Mesothelial cell of epicardium (in vitro differentiated cells): ENCODE measurements at places on chromosomes 3 and 15. TPM values are rescaled to one million over a fixed set of nuclear protein-coding genes. Genes with fewer than 3 reads are reported as not detected.

Gene PIERCE2
- 1.4 to 2.2 TPM (median 1.6 TPM) in 3 replicates for total RNA-seq

Gene TNFSF10
- total RNA-seq: 1.2 to 2.3 TPM (median 1.7 TPM) in 3 replicates

GRCh38 chr3:139935016-139935865 lies at the start of gene CLSTN2:
TSS of gene CLSTN2 (plus strand) at chr3:139935185.
- peak; percentile 82 for DNase-seq

Gene SH2D7
- total RNA-seq: not detected in 3 replicates

Gene C3orf62
- total RNA-seq: 13.2 to 14.7 TPM (median 13.4 TPM) in 3 replicates

GRCh38 chr3:196617256-196617655 lies 22.2 kb upstream of the NRROS start:
- DNase-seq: no peak

Gene GNAT1
- 0.27 to 0.98 TPM (median 0.55 TPM) in 3 replicates for total RNA-seq

DNA sequence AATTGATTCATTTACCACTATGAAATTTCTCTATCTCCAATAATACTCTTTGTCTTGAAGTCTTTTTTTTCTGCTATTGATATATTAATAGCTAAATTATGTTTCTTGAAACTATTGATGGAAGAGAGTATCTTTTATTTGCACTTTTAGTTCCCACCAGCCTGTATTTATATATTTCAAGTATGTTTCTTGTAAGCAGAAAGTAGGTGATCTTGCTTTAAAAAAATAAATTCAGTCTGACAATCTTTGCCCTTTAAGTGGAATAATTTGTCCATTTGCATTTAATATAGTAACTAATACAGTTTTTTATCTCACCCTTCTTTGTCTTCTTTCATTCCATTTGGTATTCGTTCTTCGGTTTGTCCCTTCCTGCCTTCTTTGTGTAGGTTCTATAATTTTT lies 790.5 kb downstream of the MCTP2 start:
- DNase-seq: no peak

Gene CCR8
- total RNA-seq: not detected in 3 replicates

GRCh38 chr15:71364117-71364584 lies 248.9 kb downstream of the THSD4 start:
- no peak for DNase-seq

GRCh38 chr15:101276501-101277037 lies 716 bp downstream of the SELENOS start:
- peak; percentile 48 for DNase-seq

Gene SV2B
- 0.14 to 0.29 TPM (median 0.18 TPM) in 3 replicates for total RNA-seq

Gene ZMYND10
- 0.54 to 1.00 TPM (median 0.83 TPM) in 3 replicates for total RNA-seq

DNA sequence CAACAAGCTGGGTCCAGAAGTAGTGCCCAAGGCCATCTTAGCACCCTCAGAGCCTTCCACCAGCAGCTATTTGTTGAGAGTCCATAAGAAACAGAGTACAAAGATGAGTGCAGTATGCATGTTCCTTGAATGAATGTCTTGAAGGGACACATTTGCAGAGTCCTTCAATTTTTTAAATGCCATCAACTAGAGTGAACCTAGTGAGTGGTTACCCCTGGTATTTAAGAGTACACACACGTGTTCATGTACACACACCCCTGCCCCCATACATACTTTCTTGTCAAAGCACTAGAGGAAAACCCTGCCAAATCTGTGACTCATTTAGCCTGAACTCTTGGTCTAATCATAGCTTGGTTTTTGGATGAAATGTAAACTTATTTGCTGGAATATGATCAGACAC lies 84.5 kb upstream of the GALNT15 start:
- no peak for DNase-seq
